Gastrocnemius medialis (tissue), 4 donors: ENCODE measurements at places on chromosomes 3 and 15. TPM values are rescaled to one million over a fixed set of nuclear protein-coding genes. Genes with fewer than 3 reads are reported as not detected.

The SIDT1 gene
- 0.13 TPM for total RNA-seq

The ATP10A gene
- total RNA-seq, result 0.56 TPM

The GOLGA8Q gene
- not detected for total RNA-seq

The SLC22A14 gene
- total RNA-seq, result 0.31 TPM

The TRH gene
- not detected for total RNA-seq

The KBTBD13 gene
- total RNA-seq, result 0.46 TPM

The TMCO5A gene
- total RNA-seq, result not detected

The ZNF662 gene
- 0.23 TPM for total RNA-seq

The BMF gene
- 3.5 TPM for total RNA-seq

The CFAP91 gene
- 0.20 TPM for total RNA-seq

The GOLGA6L10 gene
- total RNA-seq, result 0.42 TPM

GRCh38 chr3:193897288-193897687, 238.7 kb upstream of the HES1 start:
- H3K27me3 ChIP-seq, result no peaks in the 10 kb centered on the region
- H3K4me1 ChIP-seq, result no peaks in the 10 kb centered on the region
- peak; percentile 40 for DNase-seq
- no peak overlapping the region for H3K27ac ChIP-seq
- no peak overlapping the region for H3K4me3 ChIP-seq
- no peaks in the 10 kb centered on the region for H3K36me3 ChIP-seq

GRCh38 chr3:4562595-4562994, 69.4 kb downstream of the ITPR1 start:
- no peaks in the 10 kb centered on the region for H3K36me3 ChIP-seq
- no peaks in the 10 kb centered on the region for H3K4me1 ChIP-seq
- no peak overlapping the region for H3K4me3 ChIP-seq
- H3K27ac ChIP-seq, result no peak overlapping the region
- DNase-seq, result no peak

DNA sequence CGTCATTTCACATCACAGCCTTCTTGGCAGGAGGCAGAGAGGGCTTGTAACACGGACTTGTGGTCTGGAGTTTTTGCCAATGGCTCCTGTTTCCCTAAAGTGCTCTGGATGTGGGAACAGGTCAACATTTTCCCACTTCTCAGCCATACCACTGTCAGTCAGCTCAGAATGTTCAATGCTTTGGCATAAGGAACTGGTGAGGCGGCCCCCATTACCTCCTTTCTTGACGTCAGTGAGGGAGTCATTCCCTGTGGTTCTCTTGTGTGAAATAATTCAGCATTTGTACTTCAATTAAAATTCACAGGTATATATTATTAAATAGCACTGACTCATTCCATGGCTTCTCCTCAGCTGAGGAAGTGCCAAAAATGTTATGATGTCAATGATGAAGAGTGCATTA, 167.1 kb downstream of the P3H2 start:
- H3K4me1 ChIP-seq, result peaks cover 3% of the 10 kb centered on the region
- DNase-seq, result no peak
- H3K27ac ChIP-seq, result no peak overlapping the region
- H3K36me3 ChIP-seq, result no peaks in the 10 kb centered on the region
- H3K27me3 ChIP-seq, result no peaks in the 10 kb centered on the region
- H3K4me3 ChIP-seq, result no peak overlapping the region

- H3K4me1 ChIP-seq, result peaks cover 15% of the 10 kb centered on the region
- DNase-seq, result no peak
- H3K36me3 ChIP-seq, result no peaks in the 10 kb centered on the region
- no peak overlapping the region for H3K27ac ChIP-seq
- peak overlapping the region; percentile 21 for H3K4me3 ChIP-seq
These were observed 3.4 kb downstream of the DUOXA2 start for GRCh38 chr15:45117308-45118130.

- no peaks in the 10 kb centered on the region for H3K36me3 ChIP-seq
- H3K27me3 ChIP-seq, result no peaks in the 10 kb centered on the region
These were observed 1.3 kb downstream of the ADAM10 start for GRCh38 chr15:58748040-58748851.

- peak overlapping the region; percentile 62 for H3K27ac ChIP-seq
- no peak for DNase-seq
- H3K4me3 ChIP-seq, result no peak overlapping the region
These were observed 109.4 kb downstream of the KLF13 start for GRCh38 chr15:31435912-31436628.

DNA sequence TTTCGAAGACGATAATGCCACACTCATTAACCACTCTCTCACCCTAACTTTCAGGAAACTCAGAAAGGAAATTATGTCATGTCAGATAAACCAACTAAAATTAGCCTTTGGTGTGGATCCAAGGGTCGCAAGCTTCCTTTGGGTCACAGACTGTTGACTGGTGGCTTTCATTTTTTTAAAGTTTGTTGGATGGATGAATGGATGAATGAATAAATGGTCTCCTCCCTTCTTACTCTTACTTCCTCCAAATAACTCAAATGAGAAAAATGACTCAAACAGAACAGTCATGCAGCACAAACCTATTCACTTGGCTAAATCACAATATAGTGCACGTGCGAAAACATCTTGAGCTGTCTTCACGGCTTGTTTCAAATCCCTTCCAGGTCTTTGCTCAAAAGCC, 82.9 kb upstream of the HACD2 start:
- H3K4me3 ChIP-seq, result no peak overlapping the region
- no peak for DNase-seq
- H3K36me3 ChIP-seq, result no peaks in the 10 kb centered on the region
- H3K4me1 ChIP-seq, result no peaks in the 10 kb centered on the region
- no peak overlapping the region for H3K27ac ChIP-seq

DNA sequence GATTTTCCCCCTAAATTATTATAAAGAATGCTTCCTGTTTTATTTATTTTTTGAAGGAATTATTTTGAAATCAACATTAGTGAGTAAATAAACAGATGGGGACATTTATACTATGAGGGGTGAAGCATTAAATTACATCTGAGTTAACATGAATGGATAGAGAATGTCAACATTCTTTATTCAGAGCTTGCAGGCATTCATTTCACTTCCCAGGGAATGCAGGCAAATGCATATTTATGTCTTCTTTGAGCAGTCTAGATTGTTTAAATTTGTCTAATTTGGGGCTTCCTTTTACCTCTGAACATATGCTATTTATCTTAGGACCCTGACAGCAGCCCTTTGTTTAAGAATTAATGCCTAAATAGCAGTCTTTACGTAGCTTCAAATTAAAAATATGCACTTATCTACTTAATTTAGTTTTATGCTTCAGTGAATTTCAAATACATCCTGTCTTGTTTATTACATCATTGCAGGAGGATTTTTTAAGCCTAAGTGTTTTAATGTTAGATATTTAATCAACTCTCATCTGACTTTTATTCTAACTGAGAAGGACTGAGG, 630.5 kb upstream of the LMCD1 start:
- H3K27me3 ChIP-seq, result no peaks in the 10 kb centered on the region
- no peak for DNase-seq
- no peaks in the 10 kb centered on the region for H3K4me1 ChIP-seq

- DNase-seq, result no peak
- no peaks in the 10 kb centered on the region for H3K4me1 ChIP-seq
- no peaks in the 10 kb centered on the region for H3K36me3 ChIP-seq
These were observed 9.7 kb upstream of the ARHGEF26 start for GRCh38 chr3:154111365-154111935.

DNA sequence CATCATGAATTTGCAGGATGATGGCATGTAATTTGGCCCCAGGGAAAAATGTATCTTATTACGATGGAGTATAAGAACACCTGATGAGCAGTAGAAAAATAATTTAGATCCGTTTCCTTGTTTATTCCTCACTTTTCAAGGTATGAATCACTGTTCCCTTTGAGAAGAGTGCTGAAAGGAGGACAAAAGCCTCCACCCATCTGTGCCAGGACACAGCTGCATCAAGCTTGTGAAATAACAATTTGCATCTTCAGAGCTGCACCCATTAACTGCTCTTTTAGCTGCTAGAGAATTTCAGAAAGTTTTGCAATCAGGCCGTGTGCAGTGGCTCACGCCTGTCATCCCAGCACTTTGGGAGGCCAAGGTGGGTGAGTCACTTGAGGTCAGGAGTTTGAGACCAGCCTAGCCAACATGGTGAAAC, 9.6 kb downstream of the CLDND1 start:
- no peak overlapping the region for H3K4me3 ChIP-seq
- H3K4me1 ChIP-seq, result peaks cover 18% of the 10 kb centered on the region
- no peaks in the 10 kb centered on the region for H3K27me3 ChIP-seq
- DNase-seq, result peak; percentile 19

DNA sequence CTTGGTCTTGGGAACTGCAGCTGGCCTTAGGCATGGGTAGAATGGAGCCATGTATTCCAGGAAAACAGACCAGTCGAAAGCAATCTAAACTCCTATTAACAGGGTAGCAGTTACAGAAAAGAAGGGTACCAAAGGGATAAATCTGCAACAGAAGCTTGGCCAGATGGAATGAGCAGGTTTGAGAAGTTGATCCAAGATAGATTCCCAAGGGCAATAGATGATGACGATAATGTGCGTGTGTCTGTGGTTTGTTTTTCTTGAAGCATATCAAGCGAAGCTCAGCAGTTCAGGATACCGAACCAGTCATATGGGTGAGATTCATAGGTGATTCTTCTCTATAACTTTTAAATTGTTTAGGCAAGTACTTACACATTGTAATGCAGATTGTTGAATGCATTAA, 203.8 kb upstream of the SEMA6D start:
- DNase-seq, result no peak
- H3K36me3 ChIP-seq, result no peaks in the 10 kb centered on the region
- H3K27ac ChIP-seq, result no peak overlapping the region
- H3K27me3 ChIP-seq, result no peaks in the 10 kb centered on the region
- no peaks in the 10 kb centered on the region for H3K4me1 ChIP-seq

DNA sequence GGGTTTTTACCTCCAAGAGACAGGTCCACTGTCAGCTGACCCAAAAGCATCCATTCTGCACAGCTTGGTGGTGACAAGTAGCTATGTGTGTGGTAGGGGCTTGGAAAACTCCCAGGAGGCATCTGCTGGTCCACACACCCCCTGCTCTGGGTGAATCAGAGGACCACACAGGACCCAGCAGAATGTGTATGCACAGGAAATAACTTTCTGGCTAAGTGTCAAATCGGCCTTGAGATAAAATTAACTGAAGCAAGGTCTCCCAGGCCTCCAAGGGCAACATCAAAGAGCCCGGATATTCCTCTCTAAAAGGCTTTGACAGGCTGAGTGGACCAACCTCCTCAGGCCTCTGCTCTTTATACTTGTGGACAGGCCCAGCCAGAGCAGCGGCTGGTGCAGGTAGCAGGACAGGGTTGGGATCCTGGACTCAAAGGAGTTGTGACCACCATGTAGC, 66.5 kb downstream of the CTNNB1 start:
- no peak overlapping the region for H3K27ac ChIP-seq
- DNase-seq, result no peak
- H3K4me1 ChIP-seq, result no peaks in the 10 kb centered on the region
- no peaks in the 10 kb centered on the region for H3K36me3 ChIP-seq

GRCh38 chr3:32781211-32781968, 36.4 kb upstream of the TRIM71 start:
- peaks cover 5% of the 10 kb centered on the region for H3K4me1 ChIP-seq
- peak overlapping the region; percentile 61 for H3K4me3 ChIP-seq
- H3K27ac ChIP-seq, result no peak overlapping the region

- DNase-seq, result no peak
- H3K27me3 ChIP-seq, result no peaks in the 10 kb centered on the region
- H3K4me1 ChIP-seq, result no peaks in the 10 kb centered on the region
- no peak overlapping the region for H3K4me3 ChIP-seq
- no peak overlapping the region for H3K27ac ChIP-seq
These were observed 26.4 kb upstream of the ATP8B4 start for GRCh38 chr15:50145451-50145872.

DNA sequence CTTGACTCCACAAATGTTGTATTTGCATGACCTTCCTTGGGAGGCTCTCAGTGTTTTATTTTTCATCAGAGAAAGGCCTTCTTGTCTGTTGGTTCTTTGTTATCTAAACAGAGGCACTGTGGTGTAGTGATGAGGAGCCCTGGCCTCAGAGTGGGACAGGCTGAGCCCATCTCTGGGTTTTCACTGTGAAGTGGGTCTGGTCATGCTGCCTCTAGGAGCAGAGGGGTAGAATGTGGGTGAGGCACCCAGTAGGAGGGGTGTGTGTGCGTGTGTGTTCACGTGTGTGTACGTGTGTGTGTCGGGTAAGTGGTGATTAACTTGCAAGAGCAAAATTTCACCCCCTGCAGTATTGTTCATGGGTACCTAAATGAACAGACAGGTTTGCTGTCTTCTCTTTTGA, 14.4 kb downstream of the KLF13 start:
- H3K4me1 ChIP-seq, result peaks cover 98% of the 10 kb centered on the region
- no peak overlapping the region for H3K4me3 ChIP-seq
- no peak for DNase-seq
- H3K36me3 ChIP-seq, result no peaks in the 10 kb centered on the region

GRCh38 chr3:123708531-123708930, 123.7 kb upstream of the HACD2 start:
- no peak for DNase-seq
- no peaks in the 10 kb centered on the region for H3K27me3 ChIP-seq
- no peak overlapping the region for H3K4me3 ChIP-seq
- no peaks in the 10 kb centered on the region for H3K36me3 ChIP-seq

GRCh38 chr3:39474126-39474515, 6.6 kb downstream of the MOBP start:
- no peaks in the 10 kb centered on the region for H3K27me3 ChIP-seq
- no peaks in the 10 kb centered on the region for H3K36me3 ChIP-seq
- H3K4me3 ChIP-seq, result no peak overlapping the region
- no peak overlapping the region for H3K27ac ChIP-seq

DNA sequence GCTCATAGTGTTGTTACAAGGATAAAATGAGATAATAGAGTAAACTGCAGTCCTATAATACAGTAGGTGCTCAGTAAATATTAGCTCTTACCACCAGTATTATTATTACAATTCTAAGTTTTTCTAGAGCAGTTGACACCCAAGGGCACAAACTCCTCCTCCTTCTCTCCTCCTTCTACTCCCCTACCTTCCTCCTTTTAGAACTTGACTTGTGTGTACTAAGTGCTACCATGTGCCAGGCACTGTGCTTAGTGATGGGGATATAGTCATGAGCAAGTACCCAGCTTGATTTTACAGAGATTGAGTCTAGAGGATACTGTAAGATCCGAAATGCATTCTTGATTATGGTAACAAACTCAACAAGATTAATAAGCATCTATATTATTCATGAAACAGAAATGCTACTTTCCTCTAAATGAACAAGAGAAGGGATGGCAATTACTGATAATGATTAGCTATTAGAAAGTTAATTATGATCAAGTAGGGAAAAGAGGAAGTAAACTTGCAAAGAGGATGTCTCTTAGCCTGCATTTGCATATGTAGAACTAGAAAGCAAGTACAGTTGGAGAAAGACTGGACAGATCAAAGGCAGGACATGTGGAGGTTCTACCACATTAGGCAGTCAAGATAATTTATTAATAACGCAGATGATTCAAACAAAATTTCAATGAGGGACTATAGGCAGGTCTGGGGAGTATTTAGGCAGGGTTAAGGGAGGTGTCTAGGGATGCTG, 72.3 kb downstream of the CLDN11 start:
- H3K4me1 ChIP-seq, result no peaks in the 10 kb centered on the region
- no peaks in the 10 kb centered on the region for H3K36me3 ChIP-seq
- H3K27me3 ChIP-seq, result no peaks in the 10 kb centered on the region
